ENCODE measurements at places on chromosomes 1 and 21. TPM values are rescaled to one million over a fixed set of nuclear protein-coding genes. Genes with fewer than 3 reads are reported as not detected.

The FALEC gene
- polyA plus RNA-seq, result 0.73 TPM

The SMCP gene
- polyA plus RNA-seq, result not detected

The SPRR2F gene
- 0.35 TPM for polyA plus RNA-seq

The CIART gene
- 1.1 TPM for polyA plus RNA-seq

The TMEM61 gene
- polyA plus RNA-seq, result not detected

GRCh38 chr1:178619042-178619927 is 105.8 kb upstream of the RALGPS2 start:
- DNase-seq, result no peak

GRCh38 chr1:199279067-199279466 is 640.2 kb downstream of the PTPRC start:
- DNase-seq, result no peak

GRCh38 chr1:213987422-213987926 is 299 bp upstream of the PROX1 start:
- DNase-seq, result no peak

DNA sequence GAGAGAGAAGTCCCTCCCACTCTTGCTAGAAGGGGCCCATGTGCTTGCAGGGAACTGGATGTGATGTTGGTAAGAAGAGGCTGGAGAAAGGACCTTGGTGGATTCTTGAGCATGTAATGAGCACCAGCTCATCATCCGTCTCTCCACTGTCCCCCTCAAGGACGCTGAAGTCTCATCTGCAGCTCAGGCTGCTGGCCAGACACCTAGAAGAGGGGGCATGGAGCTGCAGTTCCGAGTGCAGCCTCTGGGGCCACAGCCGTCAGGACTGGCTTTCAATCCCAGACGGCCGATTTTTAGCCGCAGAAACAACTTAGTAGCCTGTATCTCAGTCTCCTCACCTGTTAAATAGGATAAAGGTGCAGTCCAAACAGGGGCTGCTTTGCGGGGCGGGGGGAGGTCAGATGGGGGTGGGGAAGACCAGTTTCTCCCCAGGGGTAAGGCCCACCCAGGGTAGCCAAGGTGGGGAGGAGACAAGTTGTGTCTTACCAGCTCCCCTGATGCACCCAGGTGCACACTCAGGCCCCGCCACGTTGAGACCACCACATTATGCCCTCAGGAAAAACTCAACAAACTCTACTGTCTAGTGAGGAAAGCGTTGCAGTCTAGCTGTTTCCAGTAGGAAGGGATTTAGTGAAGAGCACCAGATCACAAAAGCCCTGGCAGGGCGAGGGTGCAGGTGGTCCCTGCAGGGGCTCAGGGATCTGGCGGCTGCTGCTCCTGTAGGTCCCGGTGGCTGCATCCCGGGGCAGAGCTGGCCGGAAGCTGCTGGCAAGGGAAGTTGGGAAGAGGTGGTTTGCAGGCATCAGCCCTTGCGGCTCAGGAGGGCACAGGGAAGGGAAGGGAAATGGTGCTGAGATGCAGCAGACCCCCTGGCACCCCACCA is 29.5 kb downstream of the LDLRAP1 start:
- DNase-seq, result peak; percentile 77

DNA sequence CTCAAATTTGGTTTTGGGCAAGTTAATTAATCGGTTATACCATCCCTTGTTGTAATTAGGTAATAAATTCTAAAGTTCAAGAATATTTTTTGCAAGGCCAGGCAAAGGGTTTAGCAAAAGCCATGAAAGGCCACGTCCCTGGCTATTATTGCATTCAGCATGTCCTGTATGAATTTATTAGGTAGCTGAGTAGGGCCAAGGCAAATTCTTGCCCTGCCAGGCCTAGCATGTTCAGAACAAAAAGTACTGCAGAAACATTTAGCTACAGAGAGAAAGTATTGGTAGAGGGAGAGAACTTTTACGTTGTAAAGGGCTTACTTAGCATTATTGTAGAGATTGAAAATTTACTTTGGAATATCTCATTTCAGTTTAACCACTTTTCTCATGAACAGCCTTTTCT is 94.4 kb downstream of the PATJ start:
- no peak for DNase-seq

DNA sequence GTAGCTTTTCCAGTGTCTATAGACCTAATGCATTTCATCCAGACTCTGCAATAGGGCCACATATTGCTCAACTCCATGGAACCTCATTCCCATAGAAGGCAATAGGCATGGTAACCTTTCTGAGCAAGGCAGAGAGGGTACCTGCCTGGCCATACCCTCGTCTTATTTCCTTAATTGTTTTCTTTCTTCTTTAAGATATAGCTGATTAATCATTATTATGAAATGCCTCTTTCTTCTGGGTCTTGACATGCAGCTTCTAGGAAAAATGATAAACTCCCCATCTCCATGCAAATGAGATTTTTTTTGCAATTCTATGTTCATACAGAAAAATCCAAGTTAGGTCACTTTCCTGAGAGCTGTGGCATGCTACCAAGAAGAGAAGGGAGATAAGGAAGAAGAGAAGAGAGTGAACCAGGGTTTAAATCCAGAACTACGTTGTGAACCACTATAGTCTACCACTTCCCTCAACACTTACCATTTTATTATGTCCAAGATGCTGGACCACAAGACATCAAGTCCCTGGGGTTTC is 33.0 kb upstream of the IL20 start:
- DNase-seq, result no peak

GRCh38 chr21:27451116-27451515 is 484.2 kb upstream of the ADAMTS5 start:
- DNase-seq, result no peak

GRCh38 chr1:25481625-25482024 is 50.9 kb downstream of the MACO1 start:
- no peak for DNase-seq

GRCh38 chr21:37455504-37455911 is 88.9 kb downstream of the DYRK1A start:
- peak; percentile 76 for DNase-seq

DNA sequence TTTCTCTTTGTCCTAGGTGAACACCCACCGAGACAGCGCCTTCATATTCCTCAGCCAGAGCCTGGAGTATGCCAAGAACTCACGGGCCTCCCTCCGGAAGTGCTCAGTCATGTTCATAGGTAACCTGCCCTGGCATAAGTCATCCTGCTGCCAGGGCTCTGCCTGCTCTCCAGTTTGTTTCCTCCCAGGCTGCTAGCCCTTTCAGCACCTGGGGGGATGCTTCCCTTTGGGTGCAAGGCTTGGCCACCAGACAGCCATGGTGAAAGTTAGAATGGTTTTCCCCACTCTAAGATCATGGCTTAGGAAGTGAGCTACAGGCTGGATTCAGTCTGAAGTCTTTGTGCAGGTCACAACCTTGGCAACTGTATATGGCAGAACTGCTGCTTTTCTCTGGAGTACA is 9.2 kb upstream of the TTC4 start:
- no peak for DNase-seq
